Astrocyte (in vitro differentiated cells and primary cell): ENCODE measurements at places on chromosomes 2 and 18. TPM values are rescaled to one million over a fixed set of nuclear protein-coding genes. Genes with fewer than 3 reads are reported as not detected.

Gene FAM110C
- 0.60 and 1.4 TPM in 2 replicates for total RNA-seq

Gene SCYGR4
- total RNA-seq: not detected in 2 replicates

Gene KLHL30
- total RNA-seq: 0.53 and 0.59 TPM in 2 replicates

Gene ITGB1BP1
- 121 and 126 TPM in 2 replicates for total RNA-seq

Gene ORC2
- total RNA-seq: 25.4 and 25.5 TPM in 2 replicates

Gene BIRC6
- total RNA-seq: 81.0 and 86.1 TPM in 2 replicates

Gene TTC32
- total RNA-seq: 3.9 and 4.2 TPM in 2 replicates

Gene CAPG
- total RNA-seq: 59.3 and 68.2 TPM in 2 replicates

Gene EEF1B2
- 518 and 546 TPM in 2 replicates for total RNA-seq

Gene POMC
- not detected in 2 replicates for total RNA-seq

Gene FMNL2
- total RNA-seq: 29.1 and 34.3 TPM in 2 replicates

Gene SALL3
- total RNA-seq: 6.8 and 7.7 TPM in 2 replicates

Gene MC5R
- 0.26 and 0.57 TPM in 2 replicates for total RNA-seq

Gene UGT1A10
- not detected in 2 replicates for total RNA-seq

Gene UGT1A3
- not detected in 2 replicates for total RNA-seq

Gene TANC1
- total RNA-seq: 45.0 and 45.2 TPM in 2 replicates

Gene TLX2
- not detected in 2 replicates for total RNA-seq

Gene ARMC9
- 42.7 and 52.4 TPM in 2 replicates for total RNA-seq

Gene ACTG2
- 298 and 540 TPM in 2 replicates for total RNA-seq

Gene EFEMP1
- 146 and 155 TPM in 2 replicates for total RNA-seq

Gene RIT2
- not detected in 2 replicates for total RNA-seq

Gene SH3RF3
- 7.2 and 7.3 TPM in 2 replicates for total RNA-seq

Gene ARHGEF33
- 0.10 and 0.30 TPM in 2 replicates for total RNA-seq

Gene OSBPL6
- 13.4 and 13.7 TPM in 2 replicates for total RNA-seq

Gene CRYGC
- total RNA-seq: not detected in 2 replicates

Gene BCS1L
- total RNA-seq: 27.5 and 28.4 TPM in 2 replicates
